ENCODE measurements at places on chromosomes 2 and 18. TPM values are rescaled to one million over a fixed set of nuclear protein-coding genes. Genes with fewer than 3 reads are reported as not detected.

MAL gene
- 0.23 TPM for total RNA-seq

ABCG8 gene
- not detected for total RNA-seq

GPR75 gene
- total RNA-seq = 0.62 TPM

GREB1 gene
- 0.31 TPM for total RNA-seq

KCNE4 gene
- total RNA-seq = not detected

CLEC4F gene
- not detected for total RNA-seq

FAM110C gene
- 19.0 TPM for total RNA-seq

CRYGD gene
- total RNA-seq = not detected

TEX44 gene
- not detected for total RNA-seq

CNGA3 gene
- not detected for total RNA-seq

DCDC2C gene
- total RNA-seq = not detected

ABCB11 gene
- not detected for total RNA-seq

HOXD13 gene
- total RNA-seq = not detected

UBE2E3 gene
- total RNA-seq = 72.8 TPM

ABHD1 gene
- not detected for total RNA-seq

TMEM247 gene
- not detected for total RNA-seq

RTP5 gene
- not detected for total RNA-seq

UCN gene
- total RNA-seq = 2.1 TPM

PAIP2B gene
- total RNA-seq = 1.5 TPM

SERPINB12 gene
- total RNA-seq = not detected

PLCD4 gene
- total RNA-seq = 16.5 TPM

CAPN14 gene
- total RNA-seq = 0.30 TPM

EFHD1 gene
- not detected for total RNA-seq

VAMP5 gene
- total RNA-seq = 1.4 TPM

POTEJ gene
- total RNA-seq = not detected

PLEK gene
- not detected for total RNA-seq

GKN1 gene
- not detected for total RNA-seq

TUBA3E gene
- total RNA-seq = not detected

FN1 gene
- total RNA-seq = 133 TPM

POTEI gene
- not detected for total RNA-seq
